Central memory CD8-positive, alpha-beta T cell (primary cell): ENCODE measurements at places on chromosomes 7 and 10.

DNA sequence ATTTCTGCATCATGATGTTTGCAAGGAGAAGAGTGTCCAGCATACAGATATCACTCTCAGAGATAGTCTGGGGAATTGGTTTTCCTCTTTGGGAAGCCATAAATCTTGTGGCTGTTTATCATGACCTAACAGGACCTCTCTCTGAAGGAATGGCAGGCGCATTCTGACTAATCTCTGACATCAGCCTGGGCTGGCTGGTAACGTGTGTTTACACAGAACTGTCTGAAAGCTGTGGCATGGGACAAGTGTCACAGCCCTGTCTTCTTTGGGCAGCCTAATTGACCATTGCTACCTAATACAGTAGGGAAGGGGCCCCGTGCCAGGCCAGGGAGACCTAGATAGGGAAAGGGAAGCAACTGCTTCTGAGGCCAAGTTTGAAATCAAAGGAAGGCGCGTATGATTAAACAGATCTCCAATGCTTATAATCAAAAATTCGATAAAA, 73.9 kb upstream of the CABCOCO1 start:
- DNase-seq = no peak

DNA sequence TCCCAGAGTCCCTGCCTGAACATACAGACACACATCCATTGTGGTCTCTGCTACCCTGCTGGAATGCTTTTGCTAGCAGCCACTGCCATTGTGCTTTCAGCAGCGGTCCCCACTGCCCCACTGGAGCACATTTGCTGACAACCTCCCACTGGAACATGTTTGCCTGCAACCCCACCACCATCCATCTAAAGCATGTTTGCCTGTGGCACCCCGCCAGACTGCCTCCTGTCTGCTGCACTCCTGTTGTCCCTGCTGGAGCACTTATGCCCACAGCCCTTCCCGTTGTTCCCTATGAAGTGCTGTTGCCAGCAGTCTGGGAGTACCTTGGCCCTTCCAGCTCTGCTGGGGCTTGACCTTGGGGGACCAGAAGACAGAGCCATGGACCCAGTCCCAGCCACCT, 136.3 kb downstream of the ARL5B start:
- no peak for DNase-seq

GRCh38 chr10:126924180-126924914, 19.1 kb downstream of the DOCK1 start:
- DNase-seq = no peak

DNA sequence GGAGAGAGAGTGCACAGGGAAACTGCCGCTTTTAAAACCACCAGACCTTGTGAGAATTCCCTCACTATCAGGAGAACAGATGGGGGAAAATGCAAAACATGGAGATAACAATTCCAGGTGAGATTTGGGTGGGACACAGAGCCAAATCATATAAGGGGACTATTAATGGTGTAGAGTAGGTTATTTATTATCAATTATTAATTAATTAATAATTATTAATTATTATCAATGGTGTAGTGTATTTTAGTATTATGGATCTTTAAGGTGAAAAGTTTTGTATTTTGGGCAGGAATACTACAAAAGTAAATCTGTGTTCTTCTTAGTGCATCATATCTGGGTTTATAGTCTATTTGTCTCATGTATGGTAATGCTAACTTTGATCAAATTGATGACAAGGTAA, 377.7 kb upstream of the KCND2 start:
- no peak for DNase-seq

DNA sequence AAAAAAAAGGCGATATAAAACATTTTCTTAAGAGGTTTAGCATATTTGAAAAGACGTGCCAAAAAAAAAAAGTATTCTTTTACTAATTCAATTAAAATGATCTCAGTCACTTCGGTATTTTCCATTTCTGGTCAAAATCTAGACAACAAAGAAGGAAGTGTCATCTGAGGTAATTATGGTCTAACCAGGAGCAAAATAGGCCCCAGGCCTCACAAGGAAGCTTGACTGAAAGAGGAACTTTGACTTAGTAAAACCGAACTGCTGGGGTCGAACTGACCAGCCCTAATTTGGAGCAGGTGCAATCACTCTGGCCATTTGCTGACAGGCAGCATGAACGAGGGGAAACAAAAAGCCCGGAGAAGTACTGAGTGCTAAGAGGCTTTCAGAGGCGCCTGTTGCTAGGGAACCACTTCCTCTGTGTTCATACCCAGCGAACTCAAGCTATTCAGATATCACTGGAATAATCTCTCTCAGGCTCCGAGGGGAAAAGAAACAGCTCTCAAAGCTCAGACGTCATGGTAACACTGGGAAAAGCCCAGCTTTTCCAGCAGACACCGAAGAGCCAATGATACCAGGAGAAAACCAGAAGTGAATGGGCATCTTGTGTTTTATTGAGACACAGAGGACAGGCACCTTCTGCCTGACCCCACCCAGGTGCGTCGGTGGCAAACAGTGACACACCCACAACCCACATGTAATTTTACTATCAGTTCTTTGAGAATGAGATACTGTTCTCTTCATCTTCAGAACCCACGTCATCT, 126.5 kb downstream of the FAM107B start:
- DNase-seq = peak; percentile 78

- DNase-seq = peak; percentile 65
Observed at GRCh38 chr7:97971990-97972943, 17.7 kb downstream of the OCM2 start.

DNA sequence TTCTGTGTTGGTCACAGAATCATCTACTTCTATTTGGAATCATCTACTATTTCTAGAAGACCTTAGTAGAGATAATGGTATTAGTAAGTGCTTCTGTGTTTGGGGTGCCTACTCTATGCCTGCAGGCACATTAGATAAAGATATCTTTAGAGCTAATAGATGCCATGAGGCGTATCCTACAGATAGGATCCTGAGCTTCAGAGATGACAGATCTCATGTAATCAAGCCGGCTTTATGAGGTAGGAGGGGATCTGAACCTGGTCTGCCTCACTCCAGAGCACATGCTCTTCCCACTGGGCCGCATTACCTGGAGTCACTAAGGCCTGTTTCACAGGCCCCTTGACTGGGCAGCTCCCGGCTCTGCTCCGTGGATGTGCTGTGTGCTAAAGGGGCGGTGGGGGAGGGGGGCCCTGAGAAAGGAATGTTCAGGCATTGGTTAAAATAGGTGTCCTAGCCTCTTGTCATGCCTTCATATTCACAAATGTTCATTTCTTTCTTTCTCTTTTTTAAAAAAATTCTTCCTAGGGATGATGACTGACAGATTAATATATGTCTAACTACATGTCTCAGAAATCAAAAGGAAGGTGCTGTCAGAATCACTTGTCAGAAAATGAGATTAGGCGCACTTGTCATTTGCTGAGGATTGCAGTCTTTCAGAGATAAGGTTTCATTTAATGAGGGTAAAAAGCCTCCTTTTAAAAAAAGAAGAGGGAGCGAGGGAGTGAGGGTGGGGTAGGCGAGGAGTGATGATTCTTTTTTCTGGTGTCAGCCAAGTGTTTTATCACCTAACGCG, 458.0 kb upstream of the GALNT17 start:
- no peak for DNase-seq

DNA sequence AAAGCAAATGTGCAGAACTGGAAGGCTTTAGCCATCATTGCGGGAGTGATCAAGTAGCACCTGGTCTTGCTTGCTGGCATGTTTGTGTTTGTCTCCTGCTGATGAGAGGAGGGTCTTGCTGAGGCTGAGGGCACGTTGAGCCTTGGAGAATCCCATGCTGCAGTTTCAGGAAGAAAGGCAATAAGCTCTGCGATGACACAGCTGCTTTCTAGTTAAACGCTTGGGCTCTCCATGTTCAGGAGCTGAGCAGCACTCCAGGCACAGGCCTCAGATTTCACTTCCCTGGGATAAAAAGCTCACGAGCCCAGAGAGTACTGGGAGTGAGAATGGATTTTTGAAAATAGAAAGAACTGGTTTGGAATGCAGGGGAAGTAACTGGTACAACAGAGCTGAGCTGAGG, 100.8 kb downstream of the LRRC18 start:
- DNase-seq = no peak

- no peak for DNase-seq
Observed at GRCh38 chr7:22166928-22167327, 190.0 kb downstream of the RAPGEF5 start.

- DNase-seq = no peak
Observed at GRCh38 chr7:37162106-37162505, 286.6 kb downstream of the ELMO1 start.

GRCh38 chr10:971613-972012, 16.6 kb upstream of the GTPBP4 start:
- DNase-seq = no peak

GRCh38 chr10:132679640-132680039, 106.3 kb downstream of the NKX6-2 start:
- no peak for DNase-seq

- no peak for DNase-seq
Observed at GRCh38 chr7:155318245-155318644, 20.6 kb downstream of the INSIG1 start.

DNA sequence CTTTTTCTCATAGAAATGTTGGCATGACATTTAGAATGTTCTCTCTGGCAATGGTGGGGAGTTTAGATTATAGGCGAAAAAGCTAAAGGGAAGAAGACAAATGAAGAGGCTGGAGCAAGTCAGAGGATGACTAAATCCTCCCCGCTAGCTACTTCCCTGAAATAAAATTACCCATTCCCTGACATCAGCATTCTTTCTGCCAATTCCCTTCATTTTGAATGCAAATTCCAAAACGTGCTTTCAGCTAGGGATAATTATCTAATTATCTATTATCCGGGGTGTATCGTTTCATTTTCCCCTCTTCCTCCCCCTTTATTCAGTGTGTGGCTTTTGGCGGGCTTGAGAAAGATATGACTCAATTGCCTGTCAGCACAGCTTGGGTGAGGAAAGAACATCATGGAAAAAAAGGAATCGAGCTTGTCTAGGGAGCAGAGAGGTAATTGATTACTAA, 672.3 kb downstream of the TNS3 start:
- DNase-seq = no peak

GRCh38 chr10:87095236-87095945, 385 bp downstream of the SHLD2 start:
- peak; percentile 84 for DNase-seq

DNA sequence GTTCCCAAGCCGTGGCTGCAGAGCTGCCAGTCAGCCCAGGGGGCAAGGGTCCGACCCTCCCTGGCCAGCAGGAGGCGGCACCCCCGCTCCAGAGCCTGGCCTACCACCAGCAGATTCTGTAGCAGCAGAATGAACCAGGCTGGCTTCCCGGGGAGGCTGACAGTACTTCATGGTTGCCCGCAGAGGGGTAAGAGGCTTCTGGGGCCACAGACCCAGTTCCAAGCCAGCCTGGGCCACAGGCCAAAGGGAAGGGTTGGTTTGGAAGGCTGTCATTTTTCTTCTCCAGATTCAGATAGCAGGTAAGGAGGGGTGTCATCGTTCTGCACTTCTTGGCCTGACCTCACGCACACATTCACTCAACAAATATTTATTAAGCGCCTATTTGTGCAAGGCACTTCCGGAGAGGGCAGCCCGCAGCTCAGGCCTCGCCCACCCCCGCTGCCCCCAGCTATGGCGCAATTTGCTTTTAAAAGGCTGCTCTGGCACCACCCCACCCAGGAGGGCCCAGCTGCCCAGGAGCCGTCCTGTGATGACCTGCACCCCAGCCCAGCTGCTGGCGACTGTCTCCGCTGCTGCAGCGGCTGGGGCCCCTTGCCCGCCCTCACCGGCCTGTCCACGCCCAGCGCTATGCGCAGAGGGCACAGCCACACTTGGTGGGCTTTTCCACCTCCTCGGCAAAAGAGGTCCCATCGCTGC, 168.5 kb downstream of the LCOR start:
- DNase-seq = no peak

DNA sequence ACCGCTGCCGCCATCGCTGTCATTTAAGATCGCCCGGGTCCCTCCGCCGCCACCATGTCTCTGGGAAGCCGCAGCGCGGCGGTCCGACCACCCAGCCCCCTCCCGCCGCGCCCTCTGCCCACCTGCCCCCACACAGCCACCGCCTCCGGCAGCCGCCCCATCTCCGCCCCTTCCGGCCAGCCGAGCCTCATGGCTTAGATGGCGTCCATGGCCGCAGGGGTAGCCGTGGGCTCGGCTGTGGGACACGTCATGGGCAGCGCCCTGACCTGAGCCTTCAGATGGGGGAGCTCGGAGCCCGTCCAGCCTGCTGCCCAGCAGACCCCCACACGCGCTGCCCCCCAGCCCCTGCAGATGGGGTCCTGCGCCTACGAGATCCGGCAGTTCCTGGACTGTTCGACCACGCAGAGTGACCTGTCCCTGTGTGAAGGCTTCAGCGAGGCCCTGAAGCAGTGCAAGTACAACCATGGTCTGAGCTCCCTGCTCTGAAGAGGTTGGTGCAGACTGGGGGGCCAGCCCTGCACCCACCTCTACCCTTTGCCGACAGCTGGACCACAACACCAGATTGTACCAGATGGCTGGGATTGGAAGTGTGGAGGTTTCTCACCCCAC, 38.0 kb upstream of the TARP start:
- no peak for DNase-seq

GRCh38 chr10:124298891-124299290, 119.8 kb downstream of the OAT start:
- DNase-seq = no peak

GRCh38 chr7:69657985-69658384, 59.7 kb downstream of the AUTS2 start:
- DNase-seq = no peak

- DNase-seq = no peak
Observed at GRCh38 chr10:94687625-94688248, 4.2 kb downstream of the CYP2C18 start.

DNA sequence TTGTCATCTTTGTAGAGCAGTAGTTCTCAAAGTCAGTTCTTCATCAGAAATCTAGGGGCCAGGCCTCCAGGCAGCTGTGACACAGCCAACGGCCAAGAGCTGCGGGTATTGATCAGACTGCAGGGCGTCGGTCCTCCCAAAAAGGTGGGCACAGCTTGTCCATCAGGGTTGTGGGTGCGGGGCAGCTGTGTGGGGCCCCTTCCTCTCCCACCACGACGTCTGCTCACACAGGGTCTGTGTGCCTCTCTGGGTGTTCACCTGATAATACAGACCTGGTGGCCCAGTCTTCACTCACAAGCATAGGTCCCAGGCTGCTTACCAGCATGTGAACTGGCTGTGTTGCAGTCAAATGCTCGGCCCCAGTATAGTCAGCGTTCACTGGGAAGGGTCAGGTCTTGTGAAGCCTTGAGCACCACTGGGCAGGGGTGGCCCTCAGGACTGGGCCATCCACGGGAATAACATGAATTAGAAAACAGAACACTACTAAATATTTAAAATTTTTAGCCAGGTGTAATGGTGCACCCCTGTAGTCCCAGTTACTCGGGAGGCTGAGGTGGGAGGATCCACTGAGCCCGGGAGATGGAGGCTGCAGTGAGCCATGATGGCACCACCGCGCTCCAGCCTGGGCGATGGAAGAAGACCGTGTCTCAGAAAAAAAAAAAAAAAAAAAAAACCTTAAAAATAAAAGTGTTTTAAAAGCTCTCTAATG, 102.8 kb upstream of the DIP2C start:
- no peak for DNase-seq
